ENCODE measurements at places on chromosomes 2 and 18.

DNA sequence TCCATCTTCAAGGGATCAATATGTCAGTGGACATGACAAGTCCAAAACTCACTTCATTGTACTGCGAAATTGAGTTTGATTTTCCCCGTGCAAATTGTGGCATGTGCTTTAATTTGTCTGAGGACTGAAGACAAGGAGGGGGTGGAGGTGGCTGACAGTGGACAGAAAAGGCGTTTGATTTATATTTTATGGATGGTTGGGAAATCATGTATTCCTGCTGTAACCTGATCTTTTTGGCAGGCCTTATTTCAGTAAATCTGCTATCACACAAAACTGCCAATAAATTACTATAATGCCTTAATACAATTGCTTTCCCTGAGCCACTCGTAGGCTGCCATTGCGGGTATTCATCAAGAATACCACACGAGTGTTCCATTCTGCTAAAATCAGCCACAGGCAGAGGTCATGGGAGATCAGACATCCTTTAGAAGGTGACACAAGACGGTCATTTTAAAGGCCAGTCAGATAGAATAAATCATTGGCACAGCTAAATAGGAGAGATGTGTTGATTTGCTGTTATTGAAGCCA is 720.5 kb downstream of the MBD2 start:
- DNase-seq: no peak

DNA sequence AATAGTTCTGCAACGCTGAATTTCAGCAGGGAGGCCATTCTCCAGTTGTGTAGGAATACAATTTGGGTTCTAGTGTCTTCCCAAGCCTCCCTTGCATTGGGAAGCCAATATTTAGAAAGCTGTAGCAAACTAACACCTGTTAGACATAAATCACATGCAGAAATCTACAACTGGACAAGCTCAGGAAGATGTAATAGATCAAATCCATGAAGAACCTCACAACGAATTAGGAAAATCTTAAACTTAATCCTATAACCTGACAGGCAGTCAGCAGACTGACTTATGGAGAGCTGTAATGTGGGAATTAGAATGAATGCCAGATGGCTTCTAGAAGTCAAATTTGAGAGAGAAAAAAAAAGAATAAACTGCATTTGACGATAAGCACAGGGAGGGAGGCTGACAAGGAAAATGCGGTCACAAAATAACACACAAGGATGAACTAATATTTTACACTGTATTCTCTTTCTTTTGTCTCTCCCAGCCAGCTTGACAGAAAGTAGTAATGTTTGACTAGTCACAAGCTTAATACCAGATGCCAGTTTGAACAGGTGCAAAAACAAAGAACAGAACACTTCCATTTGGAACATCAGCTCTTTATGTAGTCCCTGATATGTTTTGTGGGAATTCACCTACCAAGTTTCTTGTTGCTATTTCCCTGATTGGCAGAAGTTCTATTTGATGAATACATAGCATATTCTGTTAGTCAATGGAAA is 50.8 kb upstream of the FANCL start:
- DNase-seq: no peak

DNA sequence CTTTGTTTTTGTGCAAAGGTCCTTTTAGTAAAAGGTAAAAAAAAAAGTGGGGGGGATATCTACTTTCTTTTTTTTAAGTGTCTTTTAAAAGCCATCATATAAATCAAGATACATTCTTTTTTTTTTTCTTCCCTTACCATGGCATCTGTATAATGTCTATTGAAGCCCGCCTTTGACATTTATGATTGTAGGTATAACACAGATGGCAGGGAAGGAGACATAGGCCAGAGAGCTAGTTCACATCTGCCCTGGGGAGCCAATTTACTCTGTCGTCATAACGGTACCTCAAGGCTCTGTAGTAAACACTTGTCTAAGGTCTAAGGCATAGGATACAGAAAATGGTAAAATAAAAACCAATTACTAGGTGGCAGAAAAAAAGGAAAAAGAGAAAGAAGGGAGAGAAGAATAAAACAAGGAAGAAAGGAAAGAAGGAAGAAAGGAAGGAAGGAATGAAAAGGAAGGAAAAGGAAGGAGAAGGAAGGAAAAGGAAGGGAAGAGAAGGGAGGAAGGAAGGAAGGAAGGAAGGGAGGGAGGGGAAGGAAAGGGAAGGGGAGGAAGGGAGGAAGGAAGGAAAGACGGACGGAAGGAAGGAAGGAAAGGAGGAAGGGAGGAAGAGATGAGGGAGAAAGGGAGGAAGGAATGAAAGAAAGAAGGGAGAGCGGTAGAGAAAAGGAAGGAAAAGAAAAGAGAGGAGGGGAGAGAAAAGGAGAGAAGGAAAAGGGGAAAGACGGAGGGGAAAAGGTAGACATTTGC is 343.5 kb downstream of the RBM43 start:
- DNase-seq: no peak

DNA sequence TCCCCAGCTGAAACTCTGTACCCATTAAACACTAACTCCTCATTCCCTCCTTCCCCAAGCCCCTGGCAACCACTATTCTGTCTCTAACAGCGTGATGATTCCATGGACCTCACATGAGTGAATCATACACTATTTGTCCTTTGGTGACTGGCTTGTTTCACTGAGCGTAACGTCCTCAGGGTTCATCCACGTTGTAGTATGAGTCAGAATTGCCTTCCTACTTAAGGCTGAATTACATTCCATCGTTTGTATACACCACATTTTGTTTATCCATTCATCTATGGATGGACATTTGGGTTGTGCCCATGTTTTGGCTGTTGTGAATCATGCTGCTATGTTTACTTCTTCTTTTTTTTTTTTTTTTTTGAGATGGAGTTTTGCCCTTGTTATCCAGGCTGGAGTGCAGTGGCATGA is 19.6 kb upstream of the CABLES1 start:
- no peak for DNase-seq
